Stimulated activated CD8-positive, alpha-beta memory T cell treated with anti-CD3 and anti-CD28 coated beads, Interleukin-4, amount 100 ng/mL, for 1 hour (primary cell): ENCODE measurements at places on chromosomes 1 and 21.

- DNase-seq = no peak
These were observed 32.9 kb downstream of the KIAA1614 start for GRCh38 chr1:180945551-180945950.

DNA sequence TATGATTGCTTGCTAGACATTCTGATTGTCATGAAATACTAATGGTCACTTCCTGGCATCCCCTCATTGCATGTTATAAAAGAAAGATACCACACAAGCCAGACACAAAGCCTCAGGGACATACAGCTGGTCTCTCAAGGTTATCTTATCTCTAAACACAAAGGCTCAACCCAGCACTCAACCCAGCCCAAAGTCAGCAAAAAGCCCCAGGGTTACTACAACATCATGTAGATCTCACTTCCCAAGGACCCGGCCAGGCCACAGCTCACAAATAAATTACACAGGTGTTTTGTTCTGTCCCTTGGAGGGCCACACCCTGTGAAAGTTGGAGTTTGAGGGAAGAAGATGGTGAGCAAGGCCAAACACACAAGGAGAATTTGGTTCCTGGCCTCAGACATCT, 109.7 kb upstream of the BARHL2 start:
- DNase-seq = no peak

- DNase-seq = no peak
These were observed 113.5 kb downstream of the LHX9 start for GRCh38 chr1:198030682-198031081.

DNA sequence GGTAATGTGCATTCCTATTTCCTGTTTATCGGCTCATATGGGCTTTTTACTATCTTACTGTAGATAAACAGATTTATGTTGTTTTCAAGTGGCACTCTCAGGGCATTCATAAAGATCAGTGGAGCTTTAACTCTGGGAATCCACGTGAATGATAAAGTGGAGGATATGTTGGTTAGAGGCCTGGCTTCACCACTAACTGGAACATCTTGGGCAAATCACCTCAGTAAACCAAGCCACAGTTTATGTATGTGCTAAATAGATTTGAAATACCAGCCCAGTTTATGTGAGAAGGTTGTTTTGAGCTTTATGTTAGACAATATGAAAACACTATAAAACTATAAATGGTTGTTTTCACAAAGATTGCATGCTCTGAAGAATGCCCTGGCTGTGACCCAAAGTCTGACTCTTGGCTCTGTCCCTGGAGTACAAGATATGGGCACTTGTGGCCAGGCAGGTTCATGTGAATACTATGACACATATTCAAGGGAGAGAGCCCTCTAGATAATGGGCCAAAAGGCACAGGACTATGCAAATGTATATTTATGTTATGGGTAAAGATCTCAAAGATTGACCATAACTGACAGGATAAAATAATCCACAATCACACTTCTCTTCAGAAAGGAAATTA, 36.7 kb downstream of the FAM163A start:
- no peak for DNase-seq

DNA sequence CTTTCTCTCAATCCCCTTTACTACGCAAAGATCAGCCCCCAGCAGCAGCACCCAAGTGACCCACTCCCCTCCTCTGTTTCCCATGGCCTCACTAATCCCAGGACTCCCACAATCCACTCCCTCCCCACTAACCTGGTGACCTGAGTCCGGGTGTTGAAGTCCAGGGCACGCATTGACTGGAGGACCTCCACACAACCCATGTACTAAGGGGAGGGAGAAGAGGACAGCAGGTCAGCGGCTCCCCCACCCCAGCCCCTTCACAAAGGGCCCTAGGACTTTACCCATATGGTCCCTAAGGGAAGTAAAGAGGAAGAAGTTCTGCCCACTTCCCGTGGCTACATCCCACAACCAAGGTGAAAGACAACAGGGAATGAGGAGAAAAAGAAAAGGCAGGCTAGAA, 1.3 kb downstream of the SHC1 start:
- DNase-seq = no peak

- DNase-seq = no peak
These were observed 126.4 kb upstream of the C1orf21 start for GRCh38 chr1:184260382-184260781.

DNA sequence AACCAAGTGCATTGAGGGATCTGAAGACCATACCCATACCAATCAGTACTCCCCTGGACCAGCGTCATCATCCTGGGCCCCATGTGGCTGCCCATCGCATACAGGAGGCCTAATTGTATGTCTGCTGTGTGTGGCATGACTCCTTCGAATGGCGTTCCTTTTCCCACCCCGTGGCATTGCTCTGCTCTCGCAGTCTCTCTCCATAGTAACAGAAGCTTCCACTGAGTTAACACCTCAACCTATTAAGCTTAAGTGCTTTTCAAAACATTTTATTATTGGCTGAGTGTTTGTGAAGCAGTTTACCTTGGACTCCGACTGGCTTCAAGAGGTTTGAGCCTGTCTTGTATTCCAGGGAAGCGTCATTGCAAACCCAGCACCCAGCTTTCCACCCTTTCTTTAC, 187.1 kb upstream of the LMO4 start:
- DNase-seq = no peak

DNA sequence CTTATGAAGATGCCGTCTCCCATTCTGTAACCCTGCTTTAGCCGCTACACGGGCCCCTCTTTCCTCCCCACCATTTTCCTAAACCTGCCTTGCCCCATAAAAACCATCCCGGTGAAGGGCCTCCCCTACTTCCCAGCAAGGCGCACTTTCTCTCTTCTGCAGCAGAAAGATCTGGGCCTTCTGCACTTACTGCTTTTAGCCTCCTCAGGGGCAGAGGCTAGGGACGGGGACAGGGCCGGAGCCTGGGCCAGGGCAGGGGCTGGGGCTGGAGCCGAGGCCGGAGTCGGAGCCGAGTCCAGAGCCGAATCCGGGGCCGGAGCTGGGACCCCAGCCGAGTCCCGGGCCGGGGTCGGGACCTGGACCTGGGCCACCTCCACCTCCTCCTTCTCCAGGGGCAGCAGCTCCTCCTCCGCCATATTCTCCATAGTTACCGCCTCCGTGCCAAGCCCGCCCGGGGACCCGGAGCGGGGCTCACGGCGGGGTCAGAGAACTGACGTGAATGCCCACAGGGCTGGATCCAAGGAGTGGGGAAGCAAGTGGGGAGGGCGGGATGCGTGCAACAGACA, 382 bp downstream of the TRMT1L start:
- peak; percentile 5 for DNase-seq

- no peak for DNase-seq
These were observed 32.9 kb downstream of the GRHL3 start for GRCh38 chr1:24351918-24352627.

DNA sequence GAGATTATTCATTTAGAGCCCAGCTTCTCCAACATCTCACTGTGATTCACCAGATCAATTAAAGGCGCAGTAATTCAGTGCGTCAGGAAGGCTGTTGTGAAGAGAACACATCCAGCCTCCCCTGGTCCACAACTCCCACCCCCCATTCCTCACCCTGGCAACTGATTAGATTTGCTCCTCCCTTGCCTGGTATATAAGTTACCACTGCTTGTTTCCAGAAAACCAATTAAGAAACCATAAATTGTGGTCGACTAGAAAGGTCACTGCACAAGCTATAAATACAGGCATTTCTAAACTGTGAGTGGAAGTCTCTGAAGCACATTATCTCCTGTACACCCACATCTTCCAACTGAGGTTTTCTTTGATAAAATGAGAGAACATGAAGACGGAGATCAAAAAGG, 41.9 kb downstream of the FAM163A start:
- DNase-seq = no peak

DNA sequence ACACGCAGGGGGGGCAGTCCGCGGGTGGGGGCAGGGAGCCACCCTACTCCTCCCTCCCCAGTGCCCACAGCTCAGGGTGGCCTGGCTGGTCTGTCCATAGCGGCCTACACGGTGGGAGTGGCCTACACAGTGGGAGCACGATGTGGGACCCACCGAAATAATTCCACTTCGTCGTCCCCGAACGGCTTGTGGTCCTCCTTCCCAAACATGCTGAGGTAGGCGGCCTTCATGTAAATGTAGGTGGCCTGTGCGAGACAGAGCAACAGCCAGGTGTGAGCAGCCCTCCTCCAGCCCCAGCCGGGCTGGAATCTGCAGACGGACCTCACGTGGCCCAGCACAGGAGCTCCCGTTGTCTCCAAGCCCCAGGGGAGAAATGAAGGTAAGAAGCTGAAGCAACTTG, 34.4 kb downstream of the TTC39A start:
- DNase-seq = no peak

GRCh38 chr1:165828669-165829329, 1.4 kb downstream of the UCK2 start:
- no peak for DNase-seq

DNA sequence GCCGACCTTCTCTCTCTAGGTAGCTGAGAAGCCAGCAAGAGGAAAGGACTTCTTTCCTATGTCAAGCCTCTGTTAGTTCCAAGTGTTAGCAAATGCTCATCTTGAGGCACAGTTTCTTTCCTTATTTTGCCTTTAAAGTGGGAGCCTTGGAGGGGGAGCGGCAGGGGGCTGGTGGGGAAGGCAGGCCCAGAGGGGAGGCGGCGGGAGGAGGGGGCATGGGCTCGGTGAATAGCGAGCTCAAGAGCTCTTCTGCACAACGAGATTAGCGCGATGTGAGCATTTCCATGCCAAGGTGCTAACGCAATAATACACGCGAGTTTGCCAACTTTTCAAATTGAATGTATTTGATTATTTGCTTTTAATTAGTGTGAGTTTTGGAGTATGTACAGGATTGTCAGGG, 372.6 kb downstream of the RPS6KC1 start:
- DNase-seq = no peak

- DNase-seq = no peak
These were observed 151.2 kb downstream of the NRIP1 start for GRCh38 chr21:14913638-14914037.

DNA sequence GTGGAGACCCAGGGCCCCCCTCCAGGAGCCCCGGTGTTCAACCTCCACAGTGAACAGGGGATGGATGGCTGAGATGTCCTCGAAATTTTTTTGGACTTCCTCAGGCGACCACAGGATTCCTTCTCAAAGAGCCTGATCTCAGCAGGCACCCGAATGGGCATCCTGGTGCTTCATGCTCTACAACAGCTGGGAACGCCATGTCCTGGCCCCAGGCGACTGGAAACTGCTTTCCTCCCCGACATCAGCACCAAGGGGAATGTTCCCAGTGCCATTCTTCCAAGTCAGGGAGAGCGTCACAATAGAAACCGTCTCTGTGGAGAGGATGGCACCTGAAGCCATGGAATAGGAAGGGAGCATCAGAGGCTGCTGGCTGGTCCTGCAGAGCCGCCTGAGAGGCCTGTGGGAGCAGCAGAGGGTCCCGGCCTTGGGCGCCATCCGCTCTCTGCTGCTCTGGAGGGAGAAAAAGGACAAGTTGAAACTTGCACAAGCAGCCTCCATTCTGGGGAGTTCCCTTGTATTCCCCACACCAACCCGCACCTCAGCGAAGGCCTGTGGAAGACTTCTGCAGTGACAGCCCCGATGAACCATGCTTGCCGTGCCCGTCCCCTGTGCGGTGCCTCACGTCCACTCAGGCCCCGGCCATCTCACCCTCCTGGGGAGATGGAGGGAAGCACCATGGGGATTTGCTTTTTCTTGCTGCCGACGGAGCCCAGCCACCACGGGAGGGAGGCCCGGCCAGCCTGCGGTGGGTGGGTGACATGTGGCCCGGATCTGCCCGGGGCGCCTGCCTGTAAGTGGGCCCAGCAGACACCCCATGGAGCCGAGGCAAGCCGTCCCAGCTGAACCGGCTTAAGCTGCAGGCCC, 2.3 kb upstream of the ADARB1 start:
- no peak for DNase-seq

- DNase-seq = no peak
These were observed 23.4 kb upstream of the EVA1B start for GRCh38 chr1:36346741-36347370.

DNA sequence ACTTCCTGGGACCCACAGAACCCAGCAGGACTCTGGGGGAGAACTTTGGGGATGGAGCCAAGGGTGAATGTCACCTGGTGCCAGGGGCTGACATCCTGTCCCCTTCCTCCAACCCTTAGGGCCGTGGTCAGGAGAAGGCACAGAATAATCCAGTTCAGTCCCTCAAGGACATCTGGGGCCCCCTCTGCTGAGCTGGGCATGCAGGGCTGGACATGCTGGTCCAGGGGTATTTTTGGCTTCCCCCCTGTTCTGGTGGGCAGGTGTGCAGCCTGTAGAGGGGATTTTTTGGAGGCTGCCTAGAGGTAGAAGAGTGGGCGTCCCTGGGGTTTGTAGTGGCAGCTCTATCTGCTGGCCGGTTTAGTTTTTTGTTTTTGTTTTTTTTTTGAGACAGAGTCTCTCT, 3.4 kb upstream of the CROCC start:
- DNase-seq = no peak
